ENCODE measurements at places on chromosomes 2 and 18. TPM values are rescaled to one million over a fixed set of nuclear protein-coding genes. Genes with fewer than 3 reads are reported as not detected.

The C2orf80 gene
- not detected for total RNA-seq

The SMPD4 gene
- 83.9 TPM for total RNA-seq

The NXPH2 gene
- total RNA-seq = not detected

The GPR55 gene
- total RNA-seq = 12.3 TPM

The DYNAP gene
- not detected for total RNA-seq

The CFAP221 gene
- total RNA-seq = not detected

The CHST9 gene
- total RNA-seq = not detected

The PDK1 gene
- total RNA-seq = 47.2 TPM

All from activated CD8-positive, alpha-beta T cell treated with anti-CD3 and anti-CD28 coated beads, Interleukin-2, amount 10 ng/mL, durations not matched to agents 7 days and 5 days (primary cell).